ENCODE measurements at places on chromosomes 2 and 18.

DNA sequence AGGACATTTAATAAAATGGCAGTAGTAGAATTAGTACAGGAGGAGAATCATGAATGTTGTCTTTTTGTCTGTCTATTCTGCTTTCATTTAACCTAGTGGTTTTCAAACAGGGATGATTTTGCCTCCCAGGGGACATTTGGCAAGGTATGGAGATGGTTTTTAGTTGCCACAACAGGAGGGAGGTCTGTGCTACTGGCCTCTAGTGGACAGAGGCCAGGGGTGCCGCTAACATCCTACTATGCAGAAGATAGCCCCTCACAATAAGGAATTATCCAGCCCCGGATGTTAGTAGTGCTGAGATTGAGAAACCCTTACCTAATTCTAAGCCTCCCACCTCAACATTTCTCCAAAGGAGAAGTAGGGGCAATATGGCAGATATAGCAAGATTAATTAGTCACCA is 18.3 kb downstream of the FASTKD2 start:
- DNase-seq = no peak

DNA sequence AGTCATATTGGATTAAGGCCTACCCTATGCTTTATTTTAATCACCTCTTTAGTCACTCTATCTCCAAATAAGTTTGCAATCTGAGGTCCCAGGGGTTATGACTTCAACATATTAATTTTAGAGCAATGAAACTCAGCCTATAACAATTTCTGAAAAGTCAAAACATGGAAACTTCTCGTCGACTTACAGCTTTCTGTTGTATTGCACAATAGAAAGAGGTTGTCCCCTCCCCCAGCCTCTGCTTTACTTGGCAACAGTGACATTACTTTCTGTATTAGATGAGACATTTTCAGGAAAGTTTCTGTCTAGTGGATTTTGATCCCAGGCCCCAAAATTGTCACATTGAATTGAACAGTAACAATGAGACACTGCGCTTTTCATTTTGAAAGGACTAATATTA is 326.4 kb downstream of the THSD7B start:
- no peak for DNase-seq

- no peak for DNase-seq
Measured at GRCh38 chr2:227221120-227221519, 56.7 kb downstream of the COL4A3 start.

GRCh38 chr2:85814802-85815550 is 61.2 kb downstream of the ATOH8 start:
- no peak for DNase-seq

GRCh38 chr2:174693344-174693743 is 70.9 kb downstream of the CHRNA1 start:
- no peak for DNase-seq

DNA sequence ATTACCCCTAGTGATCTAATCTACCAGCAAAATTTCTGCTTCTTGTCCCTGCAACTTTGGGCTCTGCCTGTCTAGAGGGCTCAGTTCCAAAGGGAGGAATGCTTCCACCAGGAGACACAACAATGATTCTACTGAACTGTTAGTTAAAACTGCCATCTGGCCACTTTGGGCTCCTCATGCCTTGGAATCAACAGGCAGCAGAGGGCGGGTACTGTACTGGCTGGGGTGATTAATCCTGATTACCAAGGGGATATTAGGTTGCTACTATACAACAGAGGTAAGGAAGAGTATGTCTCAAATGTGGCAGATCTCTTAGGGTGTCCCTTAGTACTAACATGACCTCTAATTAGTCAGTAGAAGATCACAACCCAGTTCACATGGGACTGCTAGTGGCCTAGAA is 21.4 kb downstream of the HADHA start:
- no peak for DNase-seq
